ENCODE measurements at places on chromosomes 12 and 14.
A peak's percentile ranks its signal among the peaks of the same experiment; 100 is the strongest.

DNA sequence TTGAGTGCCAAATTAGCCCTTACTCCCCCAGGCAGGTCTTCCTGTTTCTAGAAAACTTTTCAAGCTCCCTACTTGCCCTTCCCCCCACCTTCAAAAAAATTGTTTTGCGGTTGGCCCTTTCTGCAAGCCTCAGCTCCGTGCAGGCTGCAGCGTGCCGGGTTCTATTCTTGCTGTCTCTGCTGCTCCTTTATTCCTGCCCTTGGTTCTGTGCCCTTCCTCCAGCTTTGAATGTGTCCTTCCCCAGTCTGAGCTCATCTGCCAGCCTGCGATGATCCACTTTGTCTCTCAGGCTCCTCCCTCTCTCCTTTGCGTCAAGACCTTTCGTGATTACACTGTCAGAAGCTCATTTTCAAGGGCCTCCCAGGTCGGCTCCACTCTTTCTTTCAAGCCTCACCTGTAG, 98.6 kb downstream of the IRF2BPL start:
- DNase-seq: no peak

DNA sequence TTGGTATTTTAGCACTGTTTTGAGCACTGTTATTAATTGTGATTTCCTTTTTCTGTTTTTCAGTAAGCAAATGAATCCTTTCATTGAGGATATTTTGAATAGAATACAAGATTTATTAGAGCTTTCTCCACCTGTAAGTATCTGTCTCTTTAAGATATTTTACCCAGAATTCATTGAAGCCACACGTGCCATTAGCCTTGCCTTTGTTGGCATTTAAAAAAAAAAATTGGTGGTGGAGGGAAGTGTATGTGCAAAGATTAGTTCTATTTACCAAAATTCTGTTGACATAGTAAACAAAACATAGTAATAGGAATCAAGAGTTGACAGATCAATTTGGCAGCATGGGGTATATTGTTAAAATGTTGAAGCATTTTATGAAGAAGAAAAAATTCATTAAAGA, 23.8 kb downstream of the XPOT start:
- DNase-seq: no peak

GRCh38 chr12:10214895-10215267, 2.2 kb downstream of the GABARAPL1 start:
- peak; percentile 90 for DNase-seq

- DNase-seq: no peak
Measured at GRCh38 chr12:5203720-5204119, 160.0 kb downstream of the KCNA5 start.

- no peak for DNase-seq
Measured at GRCh38 chr12:47223031-47223847, 143.5 kb upstream of the AMIGO2 start.

- no peak for DNase-seq
Measured at GRCh38 chr12:48812389-48812788, 5.9 kb upstream of the CACNB3 start.

DNA sequence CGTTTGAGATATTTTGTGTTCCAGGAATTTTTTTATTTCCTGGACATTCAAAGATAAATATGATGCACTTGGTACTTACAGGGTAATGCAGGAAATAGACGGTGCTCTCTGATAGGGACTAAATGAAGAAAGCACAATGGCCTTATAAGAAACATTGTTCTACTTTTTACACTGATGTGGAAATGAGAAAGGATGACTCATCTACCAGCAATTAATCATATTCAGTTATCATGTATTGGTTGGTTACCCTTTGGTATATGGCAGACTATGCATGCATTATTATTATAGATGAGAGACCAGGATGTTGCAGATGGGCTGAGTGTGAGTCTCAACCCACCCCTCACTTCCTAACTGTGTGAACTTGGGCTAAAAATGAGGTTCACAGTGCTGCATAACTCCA, 222.2 kb downstream of the FLRT2 start:
- no peak for DNase-seq

DNA sequence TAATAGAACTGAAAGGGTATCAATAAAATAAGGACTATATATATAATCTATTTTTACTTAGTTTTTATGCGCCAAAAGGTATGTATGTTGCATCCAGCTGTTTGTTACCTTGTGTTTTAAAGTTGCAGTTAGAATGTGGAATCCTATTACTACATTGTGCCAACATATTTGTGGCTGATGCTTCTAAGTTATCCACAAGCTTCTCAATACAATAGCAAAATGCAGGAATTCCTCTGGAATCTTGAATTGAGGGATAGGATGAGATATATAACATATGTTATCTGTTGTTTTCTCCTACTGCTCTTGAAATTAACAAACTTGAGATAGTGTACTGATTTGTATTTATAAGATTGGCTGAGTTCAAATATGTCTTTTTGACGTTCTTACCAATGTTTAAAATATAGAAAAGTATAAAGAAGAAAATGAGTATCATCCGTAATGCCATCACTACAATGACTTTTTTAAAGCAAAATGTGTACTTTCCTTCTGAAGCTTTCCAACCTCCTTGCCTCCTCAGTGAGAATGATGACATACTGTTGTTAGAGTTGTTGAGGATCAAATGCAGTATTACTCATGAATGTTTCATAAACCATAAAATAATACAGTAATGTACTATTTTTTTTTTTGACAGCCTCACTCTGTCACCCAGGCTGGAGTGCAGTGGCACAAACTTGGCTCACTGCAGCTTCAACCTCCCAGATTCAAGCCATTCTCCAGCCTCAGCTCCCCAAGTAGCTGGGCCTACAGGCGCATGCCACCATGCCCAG, 6.6 kb downstream of the RAP1B start:
- DNase-seq: no peak

DNA sequence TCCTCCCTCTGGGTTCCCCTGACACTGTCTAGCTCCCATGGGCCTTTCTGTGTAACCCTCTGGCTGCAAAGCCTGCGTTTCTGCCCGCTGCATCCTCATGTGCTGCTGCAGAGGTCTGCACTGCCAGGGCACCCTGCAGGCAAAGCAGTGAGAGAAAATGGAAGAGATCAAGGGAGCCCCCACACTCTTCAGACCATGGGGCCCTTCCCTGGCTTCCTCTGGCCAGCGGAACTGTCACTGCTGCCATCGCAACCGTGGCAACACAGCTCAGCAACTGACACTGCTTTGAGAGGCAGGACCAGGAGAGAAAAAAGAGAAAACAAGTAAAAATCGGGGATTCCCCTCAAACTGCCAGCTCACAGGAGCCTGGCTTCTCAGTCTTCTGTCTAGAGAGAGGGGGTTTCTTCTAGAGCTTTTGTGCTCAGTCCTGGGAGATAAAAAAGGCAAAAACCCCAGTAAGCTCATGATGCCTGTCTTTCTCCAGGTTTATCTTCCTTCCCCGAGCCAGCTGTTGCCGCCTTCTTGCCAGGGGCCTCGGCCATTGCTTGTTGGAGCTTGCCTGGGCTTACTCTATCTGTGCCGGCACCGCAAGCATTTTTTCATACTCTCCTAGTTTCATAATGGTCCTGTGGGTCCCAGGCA, 38.9 kb downstream of the C14orf132 start:
- no peak for DNase-seq

- DNase-seq: no peak
Measured at GRCh38 chr14:101743701-101744100, 17.8 kb upstream of the PPP2R5C start.

DNA sequence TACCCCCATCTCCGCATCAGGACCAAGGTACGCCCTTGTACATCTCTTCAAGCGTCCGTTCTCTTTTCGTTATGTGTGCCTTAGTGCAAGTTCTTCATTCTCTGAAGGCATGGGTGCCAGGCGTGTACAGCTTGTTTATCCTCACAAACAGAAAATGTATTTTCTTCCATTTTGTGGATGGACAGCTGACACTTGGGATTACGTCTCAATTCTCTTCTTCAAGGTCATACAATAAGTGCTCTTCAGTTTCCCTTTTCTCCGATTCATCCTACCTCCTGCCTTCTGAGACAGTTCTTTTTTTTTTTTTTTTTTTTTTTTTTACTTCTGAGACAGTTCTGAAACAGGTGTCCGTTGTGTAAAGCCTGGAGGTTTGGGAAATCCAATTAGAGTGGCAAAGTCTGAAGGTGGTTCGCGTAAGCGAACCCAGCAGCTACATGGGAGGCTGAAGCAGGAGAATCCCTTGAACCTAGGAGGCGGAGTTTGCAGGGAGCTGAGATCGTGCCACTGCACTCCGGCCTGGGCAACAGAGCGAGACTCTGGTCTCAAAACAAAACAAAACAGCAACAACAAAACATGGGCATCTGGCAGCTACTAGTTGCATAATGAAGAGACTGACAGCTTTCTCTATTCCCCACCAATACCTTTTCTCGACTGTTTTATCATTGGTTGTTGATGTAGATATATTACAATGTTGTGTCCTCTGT, 734 bp downstream of the COX6A1 start:
- peak; percentile 24 for DNase-seq

DNA sequence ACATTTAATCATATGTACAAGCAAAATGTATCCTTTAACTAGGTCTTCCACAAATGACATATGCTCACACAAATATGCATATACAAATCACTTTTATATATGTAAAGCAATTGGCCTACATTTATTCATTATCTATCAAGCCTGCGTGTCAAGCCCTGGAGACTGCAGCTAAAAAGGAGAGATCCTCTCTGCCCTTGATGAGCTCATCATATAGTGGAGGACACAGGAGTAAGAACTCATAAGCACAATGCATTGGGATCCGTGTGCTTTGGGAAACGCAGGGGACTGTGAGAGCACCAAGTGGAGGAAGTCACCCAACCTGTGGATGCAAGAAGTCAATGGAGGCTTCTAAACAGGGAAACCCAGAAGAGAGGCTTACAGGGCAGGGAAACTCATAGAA, 735.7 kb downstream of the BCL11B start:
- no peak for DNase-seq

DNA sequence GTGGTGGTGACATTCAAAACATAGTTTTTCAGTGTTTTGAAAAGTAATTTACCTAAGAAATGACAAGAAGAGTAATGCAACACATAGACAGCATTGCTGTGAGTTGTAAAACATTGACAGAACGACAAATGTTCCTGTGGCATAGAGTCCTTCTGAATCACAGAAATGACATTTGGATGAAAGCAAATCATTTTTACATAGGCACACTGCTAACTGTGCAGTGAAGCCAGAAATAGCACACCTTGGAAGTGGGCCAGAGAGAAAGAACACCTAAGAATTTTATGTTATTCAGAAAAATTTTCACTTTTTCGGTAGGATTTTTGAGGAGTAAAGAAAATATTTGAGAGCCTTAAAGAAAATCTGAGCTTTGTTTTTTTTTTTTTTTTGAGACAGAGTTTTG, 100.6 kb downstream of the ANO4 start:
- no peak for DNase-seq

GRCh38 chr12:123043536-123044001, 63.1 kb downstream of the ARL6IP4 start:
- peak; percentile 95 for DNase-seq
